Endothelial cell (in vitro differentiated cells): ENCODE measurements at places on chromosomes 3 and 15. TPM values are rescaled to one million over a fixed set of nuclear protein-coding genes. Genes with fewer than 3 reads are reported as not detected.
A peak's percentile ranks its signal among the peaks of the same experiment; 100 is the strongest.

DNA sequence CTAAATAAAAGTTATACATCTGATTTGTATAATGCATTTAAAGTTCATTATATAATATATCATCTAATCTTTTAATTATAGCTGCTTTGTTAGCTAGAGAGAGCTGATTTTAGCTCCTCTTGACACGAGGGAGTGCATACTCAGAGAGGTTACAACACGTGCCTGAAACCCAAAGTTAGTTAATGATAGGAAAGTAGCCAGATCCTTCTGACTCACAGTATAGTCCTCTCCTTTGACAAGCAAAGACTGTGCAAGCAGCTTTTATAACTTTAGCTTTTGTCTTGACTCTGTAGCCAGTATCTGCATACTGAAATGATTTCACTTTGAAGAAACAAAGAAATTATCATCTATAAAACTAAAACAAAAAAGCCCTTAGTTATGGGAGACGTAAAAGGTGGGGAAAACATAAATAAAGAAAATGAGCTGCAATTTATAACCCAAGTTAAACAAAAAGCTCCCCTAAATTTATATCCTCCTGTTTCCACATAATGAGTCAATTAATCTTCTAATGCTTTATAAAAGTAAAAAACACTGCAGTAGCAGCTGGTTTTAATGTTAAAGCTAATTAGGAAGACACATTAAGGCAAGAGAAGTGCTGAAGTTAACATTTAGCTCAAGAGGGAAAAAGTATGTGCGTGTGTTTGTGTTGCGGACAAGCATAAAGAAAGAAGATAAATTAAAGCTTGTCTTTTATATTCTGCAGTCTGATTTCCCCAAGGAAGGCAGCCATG, 13.1 kb downstream of the GABRR3 start:
- DNase-seq, result no peak

- DNase-seq, result peak; percentile 93
Measured at GRCh38 chr3:58008141-58009025, at the start of gene FLNB. Gene FLNB, plus strand, starts transcription at chr3:58008422. Its CDS starts 143 bp downstream, at chr3:58008565.

- DNase-seq, result no peak
Measured at GRCh38 chr3:113133140-113133539, 78.2 kb upstream of the BOC start.

- DNase-seq, result no peak
Measured at GRCh38 chr3:126684218-126684751, 19.8 kb upstream of the CHCHD6 start.

DNA sequence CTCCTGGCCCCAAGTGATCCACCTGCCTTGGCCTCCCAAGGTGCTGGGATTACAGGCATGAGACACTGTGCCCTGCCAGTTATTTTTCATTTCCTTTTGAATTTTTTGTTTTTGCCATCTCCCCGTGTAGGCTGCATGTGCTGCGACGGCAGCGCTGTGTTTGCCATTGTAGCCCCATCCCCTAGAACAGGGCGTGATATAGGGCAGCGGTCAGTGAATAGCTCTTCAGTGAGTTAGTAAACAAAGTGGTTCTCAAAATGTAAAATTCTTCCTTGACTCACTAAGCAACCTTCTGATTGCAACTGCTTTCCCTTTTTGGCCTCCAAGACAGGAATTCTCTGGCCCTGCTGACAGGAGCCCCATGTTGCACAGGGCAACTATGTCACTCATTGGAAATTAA, 138.1 kb upstream of the CTDSPL start:
- DNase-seq, result no peak

DNA sequence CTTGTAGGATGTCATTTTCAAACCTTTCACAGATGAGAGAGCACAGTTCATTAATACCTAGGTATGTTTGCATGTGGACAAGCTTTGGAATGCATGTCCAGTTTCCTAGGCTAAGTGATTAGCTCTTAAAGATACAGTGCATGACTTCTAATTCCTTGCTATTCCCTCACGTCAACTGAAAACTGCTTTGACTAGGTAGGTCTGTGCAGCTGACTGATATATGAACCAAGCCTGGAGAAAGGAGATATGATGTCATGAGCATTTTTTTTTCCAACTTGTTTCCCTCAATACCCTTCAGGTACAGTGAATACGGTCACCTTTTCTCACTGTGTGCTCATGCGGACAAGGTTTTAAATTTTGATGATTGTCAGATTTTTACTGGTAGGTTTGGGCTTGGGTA, 41.6 kb upstream of the TASOR start:
- no peak for DNase-seq

GRCh38 chr3:425079-425478, 228.5 kb downstream of the CHL1 start:
- DNase-seq, result no peak

DNA sequence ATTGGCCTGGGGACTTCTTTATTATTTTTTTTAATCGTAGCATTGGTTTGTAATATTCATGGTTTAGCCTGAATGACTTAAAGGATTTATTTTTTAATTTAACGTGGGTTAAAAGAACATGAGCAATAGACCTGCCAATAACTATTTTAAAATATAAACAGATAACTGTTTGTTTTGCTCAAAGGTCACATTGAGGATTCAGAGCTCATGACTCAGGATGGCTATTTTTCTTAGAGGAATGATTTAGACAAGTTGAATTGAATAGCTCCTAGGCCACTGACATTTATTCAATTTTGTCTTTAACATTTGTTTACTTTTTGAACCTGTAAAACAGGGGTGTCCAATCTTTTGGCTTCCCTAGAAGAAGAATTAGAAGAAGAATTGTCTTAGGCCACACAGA, 68.5 kb downstream of the ITPR1 start:
- DNase-seq, result no peak

- no peak for DNase-seq
Measured at GRCh38 chr3:10376353-10376752, 55.4 kb upstream of the SEC13 start.

GRCh38 chr3:122700193-122700592, 19.6 kb downstream of the PARP14 start:
- DNase-seq, result no peak

DNA sequence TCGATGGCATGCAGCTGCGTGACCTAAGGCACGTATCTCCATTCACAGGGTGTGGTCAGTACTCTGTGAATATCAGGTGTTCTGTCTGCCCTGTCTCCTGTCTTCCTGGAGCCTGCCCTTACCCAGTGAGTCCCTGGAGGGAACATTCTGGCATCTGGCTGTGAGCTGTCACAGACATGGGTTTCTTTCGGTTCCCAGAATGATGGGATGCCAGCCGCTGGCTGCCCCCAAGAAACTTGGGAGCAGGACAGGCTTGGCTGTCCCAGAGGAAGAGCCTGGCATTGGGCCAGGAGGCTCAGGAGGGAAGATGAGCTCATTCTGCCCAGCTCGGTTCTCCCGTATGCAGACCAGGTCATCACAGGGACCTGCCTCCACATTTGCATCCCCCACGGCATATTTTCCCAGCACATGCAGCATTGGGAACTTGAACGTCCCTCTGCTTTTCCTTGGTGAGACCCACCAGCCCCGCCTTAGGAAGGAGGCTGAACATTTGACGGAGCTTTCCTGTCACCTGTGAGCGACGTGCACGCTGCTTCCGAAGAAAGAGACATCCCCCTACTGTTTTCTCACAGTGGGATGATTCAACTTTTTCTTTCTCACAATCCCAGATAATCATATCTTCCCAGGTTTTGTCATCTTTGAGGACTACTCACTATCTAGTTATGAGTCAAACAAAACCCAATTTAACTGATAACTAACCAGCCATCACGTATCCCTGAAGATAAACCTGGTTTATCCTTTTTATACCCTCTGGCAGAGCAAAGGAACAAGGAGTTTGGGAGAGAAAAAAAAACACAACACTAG, 22.0 kb upstream of the PGPEP1L start:
- DNase-seq, result no peak

- DNase-seq, result no peak
Measured at GRCh38 chr3:164360738-164361406, 717.4 kb downstream of the SI start.

DNA sequence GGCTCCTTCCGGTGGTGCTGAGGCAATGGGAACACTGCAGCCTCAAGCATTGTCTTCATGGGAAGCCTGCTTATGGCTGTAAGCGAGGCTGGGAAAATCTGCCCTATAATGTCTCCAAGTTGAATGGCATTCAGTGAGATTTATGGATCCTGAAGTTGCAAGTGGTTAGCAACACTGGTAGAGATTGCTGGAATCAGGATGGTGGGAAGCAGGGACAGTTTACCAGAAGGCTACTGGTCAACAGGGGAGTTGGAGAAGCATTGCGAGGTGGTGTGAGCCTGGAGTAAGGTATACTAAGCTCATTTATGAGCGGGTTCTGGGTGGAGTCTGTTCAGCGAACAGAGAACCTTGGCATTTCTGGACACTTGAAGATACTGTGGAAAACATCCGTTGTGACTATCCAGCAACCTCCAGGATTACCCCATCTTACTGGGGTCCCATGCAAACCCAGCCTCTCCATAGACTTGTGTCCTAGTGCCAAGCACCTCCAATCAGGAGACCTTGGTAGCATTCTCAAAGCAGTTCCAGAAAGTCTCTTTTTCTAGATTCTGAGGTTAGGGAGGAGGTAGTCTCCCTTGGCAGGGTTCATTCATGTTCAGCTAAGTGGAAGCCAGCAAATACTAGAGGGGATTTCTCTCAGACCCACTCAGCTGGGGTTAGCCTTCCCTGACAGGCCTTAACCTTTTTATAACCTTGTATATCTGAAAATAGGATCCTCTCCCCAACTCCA, 7.3 kb downstream of the RPSA start:
- no peak for DNase-seq

DNA sequence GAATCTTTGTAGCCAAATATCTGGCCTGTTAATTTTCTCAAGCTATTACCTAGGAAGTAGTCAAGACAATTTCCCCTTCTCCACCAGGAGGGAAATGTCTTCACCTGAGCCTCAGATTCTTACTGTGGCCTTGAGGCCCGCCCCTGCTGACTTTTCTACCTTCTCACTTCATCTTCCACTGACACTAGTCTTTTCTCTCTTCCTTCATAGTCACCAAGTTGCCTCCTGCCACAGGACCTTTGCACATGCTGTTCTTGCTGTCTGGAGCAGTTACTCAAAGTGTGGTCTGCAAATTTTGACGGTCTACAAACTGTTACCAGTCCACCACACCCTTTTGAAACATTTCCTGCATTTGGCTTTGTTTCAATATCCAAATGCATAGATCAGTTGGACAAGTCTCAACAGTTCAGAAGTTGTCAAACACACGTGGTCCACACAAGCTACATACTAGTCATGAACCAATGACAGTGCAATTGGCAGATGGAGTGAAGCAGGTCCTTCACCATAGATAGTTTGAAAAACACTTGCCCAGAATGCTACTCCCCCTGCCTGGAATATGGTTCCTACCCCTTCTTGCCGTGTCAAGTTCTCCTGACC, 100.5 kb downstream of the OSBPL10 start:
- no peak for DNase-seq

The SLC28A1 gene
- not detected for total RNA-seq

The TF gene
- total RNA-seq, result 3.9 TPM

The IMPG2 gene
- 0.74 TPM for total RNA-seq

The OR5K2 gene
- not detected for total RNA-seq

The RGMA gene
- total RNA-seq, result 5.7 TPM

The C3orf18 gene
- total RNA-seq, result 4.0 TPM
